HEK293T (cell line): ENCODE measurements at places on chromosomes 6 and 20.

GRCh38 chr20:51695574-51696303 lies 72.5 kb downstream of the ATP9A start:
- no peak for DNase-seq

DNA sequence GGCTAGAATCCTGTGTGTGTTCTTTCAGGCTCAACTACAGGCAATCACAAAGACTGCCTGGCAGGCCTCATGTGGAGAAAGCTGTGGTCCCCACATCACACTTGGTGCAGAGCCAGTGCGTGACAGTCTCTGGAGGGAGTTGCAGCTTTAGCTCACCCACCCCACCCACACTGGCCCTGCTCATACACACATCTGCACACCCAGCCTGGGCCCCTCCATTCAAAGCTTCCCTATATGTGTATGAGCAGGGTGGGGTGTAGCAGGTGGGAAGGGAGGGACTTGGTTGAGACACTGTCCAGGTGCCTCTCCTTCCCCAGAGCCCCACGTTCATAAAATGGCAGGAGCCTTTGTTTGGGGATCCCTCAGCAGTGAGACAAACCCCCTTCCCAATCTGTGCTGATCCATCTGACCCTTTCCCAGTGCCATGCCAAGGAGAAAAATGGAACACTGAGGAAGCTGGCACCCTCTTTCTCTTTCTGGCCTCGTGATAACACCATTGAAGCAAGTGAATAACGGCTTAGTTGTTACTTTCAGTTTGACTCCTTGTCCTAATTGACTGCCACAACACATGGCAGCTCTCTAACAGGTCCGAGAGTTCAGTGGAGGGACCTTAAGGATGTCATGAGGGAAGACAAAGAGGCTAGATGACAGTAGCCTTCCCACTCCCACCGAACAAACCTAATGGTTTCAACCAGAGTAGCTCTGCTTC lies 53.8 kb upstream of the NRSN1 start:
- DNase-seq = no peak

DNA sequence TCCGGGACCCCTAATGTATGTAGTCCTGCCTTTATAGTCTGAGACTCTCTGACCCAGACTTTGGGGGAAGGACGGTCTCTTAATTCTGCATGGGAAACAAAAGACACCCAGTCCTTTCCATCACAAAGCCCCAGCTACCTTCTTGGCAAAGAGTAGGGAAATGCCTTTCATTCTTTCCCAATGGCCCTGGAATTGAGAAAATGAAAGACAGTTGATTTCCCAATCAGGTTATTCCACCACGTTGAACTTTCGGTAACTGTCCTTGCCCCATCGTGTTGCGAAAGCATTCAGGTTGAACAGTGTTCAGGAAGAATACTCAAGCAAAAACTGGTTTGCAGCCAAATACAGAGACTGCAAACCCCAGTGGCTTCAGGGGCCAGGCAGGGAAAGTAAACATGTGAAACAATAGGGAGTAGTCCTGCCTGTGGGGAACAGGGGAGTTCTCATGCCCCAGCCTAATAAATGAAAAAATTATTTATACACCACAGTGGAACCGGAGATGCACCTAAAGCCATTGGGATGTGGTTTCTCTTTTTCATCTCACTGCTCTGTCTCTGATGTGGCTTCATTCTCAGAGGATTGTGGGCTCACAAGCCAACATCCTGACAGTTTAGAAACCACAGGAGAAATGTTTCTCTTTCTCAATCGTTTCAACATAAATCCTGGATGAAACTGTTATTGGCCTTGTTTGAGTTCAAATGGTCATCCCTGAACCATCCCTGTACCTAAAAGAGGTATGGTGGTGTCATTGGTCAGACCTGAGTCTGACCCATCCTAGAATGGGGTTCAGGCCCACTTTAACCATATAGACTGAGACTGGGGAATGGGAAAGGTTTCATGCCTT lies 44.2 kb upstream of the SLC9A8 start:
- no peak for DNase-seq

DNA sequence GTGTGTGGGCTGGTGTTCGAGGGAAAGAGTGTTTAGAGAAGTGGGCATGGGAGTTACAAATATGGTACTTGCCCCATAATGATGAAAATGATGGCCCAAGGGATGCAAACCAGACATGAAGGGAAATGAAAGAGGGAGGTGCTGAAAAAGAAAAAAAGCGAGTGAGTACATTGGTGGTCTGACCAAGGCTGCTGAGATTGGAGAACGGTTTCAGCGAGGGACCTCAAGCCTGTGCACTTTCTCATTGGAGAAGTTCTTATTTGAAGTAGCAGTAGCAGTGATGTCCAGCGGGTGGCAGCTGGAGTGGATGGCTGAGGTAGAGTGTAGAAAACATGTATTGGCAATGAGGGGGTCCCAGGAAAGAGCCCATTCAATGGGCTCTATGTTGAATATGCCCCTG lies 54.8 kb downstream of the TNFAIP3 start:
- peak; percentile 31 for DNase-seq

- DNase-seq = no peak
Observed at GRCh38 chr20:40895182-40895581, 133.4 kb upstream of the TOP1 start.

DNA sequence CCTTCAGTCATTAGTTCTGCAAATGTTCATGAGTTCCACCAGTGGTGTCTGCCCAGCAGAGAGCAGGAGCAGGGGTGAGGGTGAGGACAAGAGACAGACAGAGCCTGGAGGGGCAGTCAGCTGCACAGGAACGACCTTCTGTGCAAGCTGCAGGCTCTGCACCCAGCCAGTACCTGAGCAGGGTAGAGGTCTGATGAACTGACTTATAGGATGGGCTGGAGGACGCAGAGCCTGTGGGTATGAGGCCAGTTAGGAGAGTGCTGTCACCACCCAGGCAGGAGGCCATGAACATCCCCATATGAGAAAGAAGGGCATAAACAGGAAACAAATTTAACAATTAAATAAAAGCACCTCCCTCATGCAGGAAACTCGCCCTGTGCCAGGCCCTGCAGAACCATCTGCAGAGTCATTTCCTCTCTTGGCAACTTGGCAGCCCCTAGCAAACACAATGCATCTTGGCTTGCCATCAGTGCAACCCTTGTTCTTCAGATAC lies 17.9 kb downstream of the C6orf15 start:
- no peak for DNase-seq

DNA sequence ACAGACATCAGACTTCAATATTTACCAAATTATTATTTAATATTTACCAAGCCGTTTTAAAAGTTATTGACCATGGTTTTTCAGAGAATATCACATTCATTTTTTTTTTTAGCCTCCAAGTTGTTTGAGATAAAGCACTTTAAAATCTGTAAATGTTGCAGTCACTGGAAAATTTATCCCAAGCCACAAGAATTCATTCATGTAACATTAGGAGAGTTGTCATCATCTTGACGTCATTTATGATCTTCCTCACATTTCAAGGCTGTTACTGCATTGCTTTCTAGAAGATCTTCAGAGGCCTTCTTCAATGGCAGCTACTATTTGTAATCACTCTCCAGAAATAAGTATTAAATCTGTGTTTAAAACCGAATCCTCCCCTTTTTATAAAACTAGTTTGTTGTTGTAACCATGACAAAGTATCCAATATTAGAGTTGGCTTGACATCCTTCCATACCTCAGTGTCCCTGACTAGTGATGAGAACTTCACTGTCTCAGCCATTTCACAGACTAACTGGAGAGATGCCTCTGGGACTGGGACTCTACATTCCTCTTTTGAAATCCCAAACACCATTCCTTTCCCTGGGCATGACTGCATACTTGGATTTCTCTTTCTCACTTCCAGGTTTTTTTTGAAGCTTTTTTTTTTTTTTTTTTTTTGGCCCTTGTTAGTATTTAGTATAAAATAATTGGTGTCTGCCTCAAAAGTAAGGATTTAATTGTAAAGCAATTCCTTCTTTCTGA lies 100.1 kb downstream of the ZFAND3 start:
- DNase-seq = no peak

DNA sequence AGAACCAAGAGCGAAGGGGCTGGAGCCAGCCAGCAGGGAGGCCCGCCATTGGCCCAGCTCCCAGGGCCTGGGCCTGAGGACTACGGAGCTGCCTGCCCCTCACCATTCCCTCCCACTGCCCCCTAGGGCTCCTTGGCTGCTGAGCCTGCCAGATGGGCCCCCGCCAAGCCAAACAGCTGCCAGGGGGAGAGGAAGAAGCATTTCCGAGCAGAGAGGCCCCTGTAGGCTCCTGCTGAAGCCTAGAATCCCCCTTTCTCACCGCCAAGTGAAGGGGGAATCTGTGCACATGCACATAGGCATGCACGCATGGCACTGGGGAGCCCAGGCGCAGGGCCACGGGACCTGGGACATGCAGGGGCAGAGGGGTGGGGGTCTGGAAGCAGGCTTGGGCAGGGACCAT lies 28.5 kb upstream of the MRPS18A start:
- DNase-seq = no peak

GRCh38 chr20:20338133-20338730 lies 29.7 kb upstream of the INSM1 start:
- DNase-seq = no peak

- DNase-seq = no peak
Observed at GRCh38 chr6:138897031-138897430, 91.0 kb downstream of the REPS1 start.

- no peak for DNase-seq
Observed at GRCh38 chr6:12973386-12973785, 256.8 kb downstream of the PHACTR1 start.

DNA sequence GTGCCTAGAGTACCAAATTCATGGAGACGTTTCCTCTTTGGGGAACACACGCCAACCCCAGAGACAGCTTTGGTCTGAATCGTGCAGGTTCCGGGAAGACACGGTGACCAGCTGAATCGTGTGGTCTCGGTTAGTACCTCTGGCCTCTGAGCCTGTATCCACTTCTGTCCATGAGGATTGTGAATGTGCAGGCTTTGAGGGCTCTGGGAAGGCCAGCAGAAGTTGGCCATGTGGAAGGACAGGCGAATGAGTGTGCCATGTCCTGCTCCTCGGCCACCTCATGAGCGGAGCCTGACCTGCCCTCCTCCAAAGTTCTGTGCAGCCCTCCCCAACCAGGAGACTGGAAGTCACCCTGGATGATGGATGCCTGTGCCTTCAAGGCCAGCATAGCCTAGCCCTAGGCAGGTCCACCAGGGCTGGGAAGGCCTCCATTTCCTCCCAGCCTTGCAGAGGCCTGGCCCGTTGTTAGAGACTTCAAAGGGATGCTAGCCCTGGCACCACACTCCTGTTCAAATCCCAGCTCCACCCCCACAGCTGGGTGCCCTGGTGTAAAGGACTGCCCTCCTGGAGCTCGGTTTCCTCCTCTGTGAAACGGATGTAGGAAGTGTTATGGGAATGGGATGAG lies 1.7 kb upstream of the TMEM74B start:
- no peak for DNase-seq

DNA sequence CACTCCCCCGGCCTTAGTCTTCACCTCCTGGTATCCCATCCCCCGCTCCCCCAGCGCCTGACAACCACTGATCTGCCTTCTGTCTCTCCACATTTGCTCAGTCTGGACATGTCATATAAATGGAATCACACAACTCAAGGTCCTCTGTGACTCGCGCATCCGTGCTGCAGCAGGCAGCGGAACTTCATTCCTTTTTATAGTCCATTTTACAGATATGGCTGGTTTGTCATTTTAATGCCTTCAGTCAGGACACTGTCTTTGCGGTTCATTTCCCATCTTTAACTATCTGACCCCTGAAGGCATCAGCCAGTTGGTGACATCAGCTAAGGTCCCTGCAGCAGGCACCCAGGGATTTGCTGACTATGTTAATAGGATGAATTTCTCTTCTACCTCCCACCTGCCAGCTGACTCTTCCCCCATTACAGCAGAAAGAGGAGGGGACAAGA lies 125.7 kb downstream of the ZMYND8 start:
- no peak for DNase-seq

- no peak for DNase-seq
Observed at GRCh38 chr20:8449123-8449522, 317.1 kb downstream of the PLCB1 start.

DNA sequence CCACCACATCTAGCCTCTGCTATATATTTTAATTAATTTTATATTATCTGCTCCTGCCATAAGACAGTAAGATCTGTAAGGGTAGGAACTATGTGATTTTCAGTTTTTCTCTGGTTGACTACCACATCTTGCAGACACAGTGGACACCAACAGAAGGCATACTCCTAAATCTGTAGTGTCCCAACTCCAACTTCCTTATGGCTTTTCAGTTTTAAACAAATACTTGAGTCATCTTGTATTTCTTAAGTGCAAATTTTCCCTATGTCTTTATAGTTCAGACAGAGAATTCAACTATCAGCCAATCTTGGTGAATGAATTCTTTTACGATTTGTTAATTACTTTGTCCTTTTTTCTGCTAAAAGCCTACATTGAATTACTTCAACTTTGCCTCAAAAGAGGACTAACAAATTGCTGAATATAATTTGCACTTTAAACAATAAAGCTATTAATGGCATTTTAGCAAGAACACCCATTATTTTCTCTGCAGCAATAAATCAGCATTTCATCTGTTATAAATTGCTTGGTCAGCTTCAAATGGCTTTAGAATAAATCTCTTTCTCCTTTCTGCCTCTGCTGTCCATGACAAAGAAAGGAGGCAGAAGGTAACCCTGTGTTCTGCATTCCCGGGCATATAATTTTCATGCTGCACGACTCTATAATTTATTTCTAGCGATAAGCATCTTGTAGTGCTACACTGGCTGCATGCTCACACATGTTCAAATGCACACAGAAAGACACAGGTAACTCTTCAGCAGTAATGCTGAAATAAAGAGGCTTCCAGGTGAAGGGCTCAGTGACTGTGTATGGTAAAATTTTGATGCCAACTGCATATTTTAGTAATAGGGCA lies 144.8 kb downstream of the BACH2 start:
- DNase-seq = no peak

DNA sequence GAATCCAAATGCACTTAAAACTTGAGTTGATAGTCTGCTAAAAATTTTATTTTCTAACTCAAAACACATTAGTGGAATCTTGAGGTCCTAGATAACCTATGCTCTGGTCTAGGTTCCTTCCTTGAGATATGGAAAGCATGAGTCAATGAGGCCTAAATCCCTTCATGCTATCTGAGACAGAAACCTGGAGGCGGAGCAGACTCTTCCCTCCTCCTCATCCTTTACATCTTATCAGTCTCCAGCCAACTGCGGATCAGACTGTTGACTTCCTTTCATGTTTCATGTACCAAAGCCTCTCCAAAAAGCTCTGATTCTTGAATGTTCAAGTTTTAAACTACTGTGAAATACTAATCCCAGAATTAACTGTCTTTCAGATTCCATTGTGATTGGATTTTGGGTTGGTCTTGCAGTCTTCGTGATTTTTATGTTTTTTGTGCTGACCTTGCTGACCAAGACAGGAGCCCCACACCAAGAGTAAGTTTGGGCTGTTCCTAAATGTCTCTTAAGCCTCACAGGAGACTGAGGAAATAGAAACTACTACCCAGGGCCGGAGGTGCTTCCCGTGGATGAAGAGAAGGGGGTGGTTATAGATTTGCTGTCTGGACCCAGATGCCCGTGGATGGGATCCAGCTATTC lies 29.1 kb downstream of the MRAP2 start:
- no peak for DNase-seq

DNA sequence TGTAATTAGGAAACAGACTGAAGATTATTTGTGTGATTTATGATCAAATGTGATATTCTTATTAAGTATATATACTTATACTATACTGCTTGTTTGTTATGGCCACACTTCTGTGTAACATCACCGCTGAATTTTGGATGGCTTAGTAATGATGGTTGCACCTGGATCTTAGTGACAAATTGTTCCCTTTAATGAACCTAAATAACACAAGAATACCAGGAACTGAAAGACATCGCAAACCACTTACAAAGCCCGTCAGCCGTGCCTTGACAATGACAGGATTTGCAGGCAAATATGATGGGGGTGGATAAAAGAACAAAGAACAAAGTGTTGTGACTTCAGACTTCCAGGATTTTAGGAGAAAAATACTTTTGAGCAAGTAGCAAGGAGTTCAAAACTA lies 67.1 kb downstream of the LAMP5 start:
- no peak for DNase-seq
